ENCODE measurements at places on chromosomes 11 and 22. TPM values are rescaled to one million over a fixed set of nuclear protein-coding genes. Genes with fewer than 3 reads are reported as not detected.

Gene C11orf86
- not detected for total RNA-seq

Gene OR5J2
- total RNA-seq, result not detected

Gene CHADL
- not detected for total RNA-seq

DNA sequence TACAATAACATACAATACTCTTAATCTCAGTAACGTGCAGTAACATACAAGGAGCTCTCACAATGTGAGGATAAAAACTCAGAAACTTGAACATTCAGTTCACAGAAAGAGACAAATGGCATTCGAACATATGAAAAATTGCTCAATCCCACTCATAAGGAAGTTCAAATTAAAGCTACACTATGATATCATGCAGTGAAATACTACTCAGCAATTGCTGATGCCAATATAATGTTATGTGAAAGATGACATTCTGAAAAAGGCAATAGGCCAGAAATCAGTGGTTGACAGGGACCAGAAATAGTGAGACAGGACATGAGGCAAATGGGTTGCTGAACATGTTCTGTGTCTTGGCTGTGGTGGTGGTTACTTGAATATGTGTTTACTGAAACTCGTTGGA lies 33.7 kb upstream of the PITPNB start:
- H3K27me3 ChIP-seq, result no peaks in the 10 kb centered on the region
- H3K27ac ChIP-seq, result no peak overlapping the region
- DNase-seq, result no peak
- no peaks in the 10 kb centered on the region for H3K4me1 ChIP-seq
- no peaks in the 10 kb centered on the region for H3K36me3 ChIP-seq

- no peak overlapping the region for H3K4me3 ChIP-seq
- no peaks in the 10 kb centered on the region for H3K27me3 ChIP-seq
- no peaks in the 10 kb centered on the region for H3K36me3 ChIP-seq
- peaks cover 15% of the 10 kb centered on the region for H3K4me1 ChIP-seq
Measured at GRCh38 chr11:75346912-75347647, 4.4 kb downstream of the ARRB1 start.

DNA sequence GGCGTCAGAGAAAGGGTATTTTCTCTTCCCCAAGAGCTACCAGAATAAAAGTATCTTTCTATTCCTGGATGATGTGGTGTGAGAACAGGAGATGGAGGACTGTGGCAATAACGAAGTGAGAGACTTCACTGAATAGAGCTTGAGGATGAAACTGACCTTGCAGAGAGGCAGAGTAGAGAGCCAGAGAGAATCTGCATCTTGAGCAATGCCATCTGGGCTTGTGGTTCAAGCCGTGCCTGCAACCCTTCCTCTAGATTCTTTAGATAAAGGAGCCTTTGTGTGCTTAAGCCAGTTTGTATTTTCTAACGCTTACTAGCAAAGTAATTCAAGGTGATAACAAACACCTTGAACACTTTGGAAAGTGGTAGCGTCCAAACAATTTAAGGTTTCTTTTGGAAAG lies 2.2 kb downstream of the ME3 start:
- H3K36me3 ChIP-seq, result no peaks in the 10 kb centered on the region
- no peak overlapping the region for H3K4me3 ChIP-seq
- no peaks in the 10 kb centered on the region for H3K27me3 ChIP-seq
- H3K4me1 ChIP-seq, result peaks cover 4% of the 10 kb centered on the region

Measured in uterus (tissue), 4 donors.